ENCODE measurements at places on chromosomes 7 and 10.

GRCh38 chr10:48667960-48668590, 16.6 kb upstream of the WDFY4 start:
- DNase-seq = peak; percentile 61

DNA sequence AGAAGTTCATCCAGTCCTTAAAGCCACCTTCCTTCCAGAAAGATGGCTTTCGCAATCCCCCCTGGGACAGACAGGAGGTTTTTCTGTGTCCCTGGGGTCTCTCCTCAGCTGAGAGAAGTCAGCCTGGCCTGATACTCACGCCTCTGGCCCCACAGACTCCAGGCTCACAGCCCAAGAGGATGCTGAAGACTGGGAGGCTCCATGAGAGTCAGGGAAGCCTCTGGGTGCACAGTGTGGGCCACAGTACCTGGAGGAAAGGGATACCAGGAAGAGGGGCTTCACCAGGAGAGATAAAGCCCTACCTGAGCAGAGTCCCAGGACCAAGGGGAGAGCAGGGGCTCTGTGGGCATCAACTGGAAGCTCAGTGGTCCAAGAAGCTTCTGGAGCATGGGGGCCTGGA, 324.4 kb downstream of the GRID1 start:
- DNase-seq = no peak

GRCh38 chr10:88347597-88348304, 235.4 kb downstream of the RNLS start:
- no peak for DNase-seq

- no peak for DNase-seq
Observed at GRCh38 chr7:22675917-22676343, 51.1 kb upstream of the IL6 start.

- DNase-seq = no peak
Observed at GRCh38 chr10:61970182-61971002, 68.9 kb downstream of the ARID5B start.

GRCh38 chr10:50426485-50426884, 175.2 kb upstream of the ASAH2 start:
- peak; percentile 35 for DNase-seq

DNA sequence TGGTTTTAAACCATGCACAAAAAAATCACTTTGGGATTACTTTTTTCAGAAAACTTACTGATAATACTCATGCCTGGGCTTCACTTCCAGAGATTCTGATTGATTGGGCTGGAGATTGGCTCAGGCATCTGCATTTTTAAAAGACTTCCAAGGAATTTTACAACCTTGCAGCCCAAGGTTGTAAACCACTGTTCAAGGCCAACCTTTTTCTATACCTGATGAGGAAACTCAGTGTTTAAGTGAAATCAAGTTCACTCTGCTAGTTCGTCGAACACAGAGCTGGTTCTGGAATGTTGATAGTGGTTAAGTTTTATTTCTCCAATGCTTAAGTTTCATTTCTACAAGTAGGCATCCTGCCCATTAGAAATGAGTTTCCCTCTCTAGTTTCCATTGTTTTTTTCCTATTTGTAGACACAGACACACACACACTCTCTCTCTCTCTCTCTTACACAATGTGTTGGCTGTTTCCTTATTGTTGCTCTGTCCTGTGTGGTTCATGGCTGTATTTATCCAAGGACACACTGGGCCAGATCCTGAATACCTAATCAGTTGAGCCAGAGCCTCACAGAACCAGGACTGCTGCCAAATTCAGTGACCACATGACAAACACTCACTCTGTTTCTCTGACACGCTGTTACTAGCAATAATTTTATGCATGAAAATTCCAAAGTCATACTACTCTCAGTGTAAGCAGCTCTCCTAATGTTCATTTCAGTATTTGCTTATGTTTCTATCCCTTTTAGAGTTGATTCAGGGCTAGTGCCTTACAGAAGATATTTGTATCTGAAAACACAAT, 3.7 kb upstream of the IFIT1B start:
- no peak for DNase-seq

- no peak for DNase-seq
Observed at GRCh38 chr7:29005829-29006228, 47.7 kb upstream of the TRIL start.

GRCh38 chr7:66307591-66308215, 102.6 kb downstream of the TPST1 start:
- no peak for DNase-seq

- DNase-seq = no peak
Observed at GRCh38 chr7:133391206-133391605, 138.3 kb downstream of the EXOC4 start.

GRCh38 chr10:94757916-94758315, 4.6 kb upstream of the CYP2C19 start:
- no peak for DNase-seq

DNA sequence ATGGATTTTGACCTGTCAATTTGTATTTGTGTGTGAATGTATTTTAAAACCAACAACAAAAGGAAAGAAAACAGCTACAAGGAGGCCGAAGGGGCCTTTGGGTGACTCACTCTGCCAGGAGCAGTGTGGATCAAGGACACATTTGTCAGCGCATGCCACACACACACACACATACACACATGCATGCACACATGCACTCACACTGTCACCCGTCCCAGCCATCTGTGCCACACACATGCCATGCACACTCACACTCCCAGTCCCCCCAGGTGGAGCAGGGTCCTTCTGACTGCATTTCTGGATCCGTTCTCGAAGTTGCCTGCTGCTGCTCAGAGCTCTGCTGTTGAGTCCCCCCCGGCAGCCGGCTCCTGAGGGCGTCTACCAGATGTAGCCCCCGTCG, 26.0 kb downstream of the SPOCK2 start:
- no peak for DNase-seq

DNA sequence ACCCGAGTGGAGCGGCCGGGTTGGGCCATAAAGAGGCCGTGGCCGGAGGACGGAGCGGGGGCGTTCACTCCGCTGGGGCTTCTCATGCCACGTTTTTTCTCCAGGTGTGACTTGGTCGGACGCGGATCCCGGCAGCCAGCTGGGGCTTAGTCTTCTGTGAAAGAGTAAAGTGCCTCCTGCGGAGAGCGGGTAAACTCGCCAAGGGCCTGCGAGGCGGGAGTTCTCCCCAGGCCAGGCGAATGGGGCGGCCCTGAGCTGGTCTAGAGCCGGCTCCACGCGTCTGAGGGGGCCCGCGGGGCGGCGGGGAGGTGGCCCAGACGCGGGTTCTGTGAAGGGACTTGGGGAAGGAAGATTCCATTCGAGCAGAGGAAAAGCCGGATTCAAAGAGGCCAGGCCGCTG, 86.3 kb upstream of the VIPR2 start:
- DNase-seq = no peak

DNA sequence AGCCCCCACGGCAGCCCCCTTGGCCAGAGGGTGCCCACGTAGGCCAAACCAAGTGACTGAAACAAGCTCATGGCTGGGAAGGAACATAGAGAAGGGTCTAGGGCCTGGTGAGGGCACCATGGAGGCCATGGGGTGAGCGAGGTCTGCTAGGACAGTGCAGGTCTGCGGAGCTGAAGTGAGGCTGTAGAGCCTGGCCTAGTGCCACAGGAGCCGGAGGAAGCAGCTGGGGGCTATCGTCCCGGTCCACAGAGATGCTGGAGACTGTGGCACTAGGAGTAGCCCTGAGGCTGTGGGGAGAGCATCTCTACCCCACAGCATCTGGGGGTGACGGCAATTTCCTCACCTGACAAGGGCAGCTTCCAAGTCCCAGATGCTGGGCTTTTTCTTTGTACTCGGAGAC, 150.3 kb downstream of the ZNF22 start:
- no peak for DNase-seq

- peak; percentile 97 for DNase-seq
Observed at GRCh38 chr7:149090397-149091195, at the start of gene ZNF786. Gene ZNF786 (minus strand): TSS chr7:149090718. CDS start chr7:149090640, 78 bp downstream.

Measured in GM20000 (cell line).